ENCODE measurements at places on chromosomes 1 and 21.

GRCh38 chr1:163820766-163821165 lies 499.0 kb downstream of the NUF2 start:
- DNase-seq, result no peak

DNA sequence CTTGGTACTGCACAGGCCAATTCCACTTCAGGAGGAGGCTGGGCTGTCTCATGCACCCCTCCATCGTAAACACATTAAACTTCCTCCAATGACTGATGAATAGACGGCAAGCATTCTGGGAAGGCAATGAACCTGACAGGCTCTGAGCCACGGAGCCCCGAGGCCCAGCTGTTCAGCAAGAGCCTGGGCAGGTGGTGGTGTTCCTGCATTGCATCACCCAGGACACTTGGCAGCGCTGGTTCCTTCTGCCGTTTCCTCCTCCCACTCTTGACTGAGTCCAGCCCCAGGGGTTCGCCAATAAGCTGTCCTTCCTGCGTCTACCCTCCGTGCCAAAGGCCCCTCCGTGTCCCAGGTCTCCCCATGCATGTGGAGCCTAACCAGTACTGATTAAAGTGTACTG lies 109.8 kb downstream of the JAK1 start:
- DNase-seq, result no peak

GRCh38 chr1:173302890-173303829 lies 96.0 kb upstream of the TNFSF4 start:
- no peak for DNase-seq

GRCh38 chr1:83815330-83815729 lies 183.6 kb downstream of the TTLL7 start:
- DNase-seq, result no peak

DNA sequence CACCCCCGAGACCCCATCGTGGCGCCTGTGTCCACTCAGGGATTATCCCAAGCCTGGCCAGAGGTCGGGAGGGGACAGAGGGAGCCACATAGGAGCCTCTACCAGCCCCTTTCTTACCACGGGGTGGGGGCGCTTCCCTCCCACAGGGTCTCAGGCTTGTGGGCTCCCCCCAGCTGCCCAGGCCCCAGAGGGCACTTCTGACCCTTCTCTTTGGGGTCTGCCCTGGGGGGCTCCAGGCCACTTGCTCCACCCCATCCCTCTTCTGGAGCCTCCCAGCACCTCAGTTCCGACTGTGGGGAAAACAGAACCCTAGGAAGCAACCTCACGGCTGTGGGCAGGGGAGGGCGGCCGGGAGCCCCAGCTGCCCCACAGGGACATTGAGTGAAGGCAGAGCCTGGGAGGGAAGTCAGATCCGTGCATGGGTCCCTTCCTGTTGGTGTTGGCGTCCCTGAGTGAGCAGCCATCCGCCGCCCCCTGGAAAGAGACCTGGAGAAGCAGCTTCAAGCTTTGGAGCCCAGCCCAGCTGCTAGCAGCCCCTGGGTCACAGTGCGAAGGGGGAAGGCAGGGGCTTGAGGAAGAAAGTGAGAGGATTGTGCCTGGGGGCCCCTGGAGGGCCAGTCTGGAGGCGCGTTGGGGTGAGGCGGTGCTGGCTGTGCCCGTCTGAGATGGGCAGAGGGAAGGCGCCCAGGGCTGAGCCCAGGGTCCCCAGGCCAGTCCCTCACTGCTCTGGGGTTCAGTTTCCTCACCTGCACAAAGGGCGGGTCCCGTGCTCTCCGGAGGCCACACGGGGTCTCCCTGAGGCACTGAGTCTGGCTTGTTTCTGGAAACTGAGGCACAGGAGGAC lies 22.1 kb downstream of the RRP1 start:
- DNase-seq, result no peak

GRCh38 chr1:214791961-214792360 lies 189.0 kb downstream of the CENPF start:
- DNase-seq, result no peak

- DNase-seq, result no peak
Measured at GRCh38 chr21:36208326-36209013, 51.8 kb downstream of the DOP1B start.

GRCh38 chr1:67919274-67920072 lies 86.2 kb upstream of the GNG12 start:
- DNase-seq, result no peak

DNA sequence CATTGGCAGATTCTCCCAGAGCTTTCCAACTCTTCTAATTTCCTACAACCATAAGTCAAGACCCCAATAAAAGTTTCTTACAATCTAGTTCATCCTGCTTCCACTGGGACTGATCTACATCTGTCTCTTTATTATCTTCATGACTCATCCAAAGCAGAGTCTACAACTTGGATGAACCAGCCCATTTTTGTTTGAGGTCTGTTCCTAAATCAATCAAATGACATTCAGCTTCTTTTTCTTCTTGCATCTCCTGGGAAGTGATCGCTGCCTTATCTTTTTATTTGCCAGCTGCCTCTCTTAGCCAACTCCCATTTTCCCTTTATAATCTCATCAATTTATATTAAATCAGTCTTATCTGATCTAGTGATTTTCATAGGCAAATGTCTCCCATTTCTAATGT lies 105.6 kb downstream of the ERG start:
- no peak for DNase-seq

- DNase-seq, result no peak
Measured at GRCh38 chr1:226495716-226496115, 52.8 kb upstream of the STUM start.

DNA sequence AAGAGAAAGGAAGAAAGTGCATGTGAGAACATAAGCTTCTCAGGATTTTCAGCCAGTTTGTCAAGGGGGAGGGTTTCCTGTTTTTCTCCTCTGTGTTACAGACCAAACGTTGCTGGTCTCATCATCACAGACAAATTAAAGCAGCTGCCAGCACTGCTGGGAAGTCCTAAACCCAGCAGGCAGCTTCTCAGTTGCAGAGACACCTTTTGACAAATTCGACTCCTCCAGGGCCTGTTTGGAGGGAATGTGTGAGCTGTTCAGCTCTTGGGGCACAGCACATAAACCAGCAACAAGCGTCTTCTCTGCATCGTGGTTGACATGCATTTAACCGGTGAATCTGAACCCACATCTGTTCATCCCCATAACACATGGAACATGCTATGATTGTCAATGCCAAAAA lies 454.6 kb upstream of the RUNX1 start:
- peak; percentile 29 for DNase-seq

DNA sequence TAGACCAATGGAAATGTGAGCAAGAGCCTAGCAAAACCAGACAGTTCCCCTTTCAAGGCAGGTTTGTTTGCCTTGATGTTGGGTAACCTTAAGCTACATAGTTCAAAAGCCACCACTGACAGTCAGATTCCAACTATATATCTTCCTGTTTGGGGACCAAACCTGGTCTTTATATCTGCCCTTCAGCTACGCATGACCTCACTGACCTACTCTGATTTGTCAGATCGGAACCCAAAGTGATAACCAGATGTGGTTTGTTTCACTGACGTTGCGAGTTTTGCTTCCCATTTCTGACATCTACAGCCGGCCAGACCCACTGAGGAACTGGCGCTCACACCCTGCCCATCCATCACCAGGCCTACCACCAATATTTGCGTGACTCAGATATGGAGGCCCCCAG lies 361.1 kb upstream of the CHRM3 start:
- DNase-seq, result no peak

- no peak for DNase-seq
Measured at GRCh38 chr1:222104694-222105392, 363.0 kb upstream of the DUSP10 start.

Data from head of caudate nucleus (tissue), 42 donors.